ENCODE measurements at places on chromosomes 13 and 19.
A peak's percentile ranks its signal among the peaks of the same experiment; 100 is the strongest.

GRCh38 chr13:93345024-93345423 is 118.4 kb downstream of the GPC6 start:
- DNase-seq, result no peak

- DNase-seq, result no peak
Measured at GRCh38 chr19:58498316-58499020, 13.3 kb downstream of the SLC27A5 start.

DNA sequence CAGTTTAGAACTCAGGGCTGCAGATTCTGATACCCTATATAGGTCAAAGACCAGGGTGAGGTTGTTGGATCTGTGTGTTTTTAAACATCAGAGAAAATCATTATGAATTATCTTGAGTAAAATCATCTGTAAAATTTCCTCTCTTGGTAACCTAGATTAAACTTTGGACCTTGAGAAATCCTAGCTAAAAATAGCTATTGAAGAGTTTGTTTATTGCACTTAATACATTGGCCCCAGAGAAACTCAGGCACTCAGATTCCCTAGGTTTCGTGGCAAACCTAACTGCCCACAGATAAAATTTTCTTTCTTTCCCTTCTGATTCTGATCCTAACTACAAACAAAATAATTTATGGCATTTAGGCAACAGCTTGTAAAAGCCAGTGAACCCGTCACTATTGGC is 102.3 kb downstream of the GPC6 start:
- DNase-seq, result no peak

GRCh38 chr19:5994405-5995165 is 16.6 kb upstream of the RANBP3 start:
- DNase-seq, result no peak

DNA sequence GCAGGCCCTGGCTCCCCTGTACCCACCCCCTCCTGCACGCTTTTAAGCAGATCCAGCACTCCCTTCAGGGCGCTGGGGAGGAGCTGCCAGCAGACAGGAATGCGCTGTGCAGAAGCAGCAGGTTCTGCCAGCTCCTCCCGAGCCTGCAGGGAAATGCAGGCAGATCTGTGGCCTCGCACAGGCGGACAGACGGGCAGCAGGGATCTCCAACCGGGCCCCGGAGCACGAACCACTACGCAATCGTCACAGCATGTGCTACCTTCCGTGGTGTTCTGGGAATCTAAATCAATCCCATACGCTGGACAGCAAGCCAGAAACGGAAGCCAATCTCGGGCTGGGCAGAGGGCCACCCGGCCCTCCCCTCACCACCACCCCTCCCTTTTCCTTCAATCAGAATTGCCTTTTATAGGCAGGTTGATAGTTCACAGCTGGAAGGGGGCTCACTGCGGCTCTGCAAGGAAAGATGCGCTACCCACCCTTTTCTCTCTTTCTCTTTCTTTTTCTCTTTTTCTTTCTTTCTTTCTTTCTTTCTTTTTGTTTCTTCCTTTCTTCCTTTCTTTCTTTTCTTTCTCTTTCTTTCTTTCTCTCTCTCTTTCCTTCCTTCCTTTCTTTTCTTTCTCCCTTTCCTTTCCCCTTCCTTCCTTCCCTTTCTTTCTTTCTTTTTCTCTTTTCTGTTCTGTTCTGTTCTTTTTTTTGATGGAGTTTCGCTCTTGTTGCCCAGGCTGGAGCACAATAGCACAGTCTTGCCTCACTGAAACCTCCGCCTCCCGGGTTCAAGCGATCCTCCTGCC is 99.9 kb downstream of the GNG7 start:
- no peak for DNase-seq

- DNase-seq, result no peak
Measured at GRCh38 chr13:106143392-106143791, 392.1 kb downstream of the EFNB2 start.

DNA sequence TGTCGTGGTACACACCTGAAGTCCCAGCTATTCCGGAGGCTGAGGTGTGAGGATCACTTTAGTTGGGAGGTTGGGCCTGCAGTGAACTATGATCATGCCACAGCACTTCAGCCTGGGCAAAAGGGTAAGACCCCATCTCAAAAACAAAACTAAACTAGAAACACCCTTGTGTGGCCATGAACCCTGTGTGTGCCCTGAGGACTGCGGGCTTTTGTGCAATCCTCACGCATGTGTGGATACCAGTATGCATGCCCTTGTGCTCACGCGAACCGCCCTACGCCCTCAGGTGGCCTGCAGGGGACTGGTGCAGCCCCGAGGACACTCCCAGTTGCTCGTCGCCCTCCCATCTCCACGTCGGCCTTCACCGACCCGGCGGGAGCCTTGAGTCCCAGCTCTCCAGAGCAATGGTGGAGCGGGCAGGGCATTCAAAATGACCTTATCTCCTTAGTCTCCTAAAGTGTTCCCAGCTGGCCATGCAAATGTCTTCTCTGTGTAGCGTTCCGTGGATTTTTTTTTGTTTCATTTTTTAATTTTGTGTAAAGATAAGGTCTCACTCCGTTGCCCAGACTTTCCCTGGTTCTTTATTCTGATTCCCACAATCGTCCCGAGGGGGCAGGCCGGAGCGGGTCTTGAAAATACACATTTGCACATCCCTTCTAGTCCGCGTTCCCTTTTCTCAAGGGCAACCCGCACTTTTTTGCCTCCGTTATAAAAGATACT is 868 bp upstream of the EGLN2 start:
- peak; percentile 66 for DNase-seq

DNA sequence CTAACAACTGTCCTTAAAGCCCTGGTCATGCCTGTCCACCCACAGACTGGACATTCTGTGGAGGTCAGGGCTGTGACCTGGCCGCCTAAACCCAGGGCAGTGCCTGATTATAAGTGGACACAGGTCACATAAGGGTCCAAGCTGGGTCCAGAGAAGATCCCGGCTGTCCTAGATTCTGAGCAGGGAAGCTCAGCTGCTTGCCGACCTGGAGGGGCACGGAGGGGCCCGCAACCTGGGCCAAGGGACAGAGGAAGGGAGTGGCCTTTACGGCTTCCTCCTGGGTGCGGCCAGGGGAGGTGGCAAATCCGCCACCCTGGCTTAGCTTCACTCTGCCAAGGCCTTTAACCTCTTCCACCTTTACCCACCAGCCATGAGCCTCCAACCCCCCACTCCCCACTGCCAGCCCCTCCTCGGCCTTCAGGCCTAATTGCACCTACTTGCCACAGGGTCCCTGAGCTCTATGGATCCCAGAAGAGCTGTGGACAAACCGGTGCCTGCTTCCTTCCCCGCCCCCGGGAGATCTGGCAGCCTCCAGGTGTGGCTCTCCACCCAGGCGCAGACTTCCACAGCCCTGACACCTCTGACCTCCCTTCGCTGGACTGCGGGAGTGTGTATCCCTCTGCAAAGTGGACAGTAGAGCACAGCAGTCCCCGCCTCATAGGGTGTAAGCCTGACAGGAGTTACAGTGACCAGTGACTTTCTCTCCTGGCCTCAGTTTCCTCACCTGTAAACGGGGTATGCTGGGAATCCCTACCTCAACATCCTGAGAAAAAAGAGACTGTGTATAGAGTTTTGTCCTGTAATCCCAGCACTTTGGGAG is 1.7 kb downstream of the CD320 start:
- DNase-seq, result peak; percentile 16

DNA sequence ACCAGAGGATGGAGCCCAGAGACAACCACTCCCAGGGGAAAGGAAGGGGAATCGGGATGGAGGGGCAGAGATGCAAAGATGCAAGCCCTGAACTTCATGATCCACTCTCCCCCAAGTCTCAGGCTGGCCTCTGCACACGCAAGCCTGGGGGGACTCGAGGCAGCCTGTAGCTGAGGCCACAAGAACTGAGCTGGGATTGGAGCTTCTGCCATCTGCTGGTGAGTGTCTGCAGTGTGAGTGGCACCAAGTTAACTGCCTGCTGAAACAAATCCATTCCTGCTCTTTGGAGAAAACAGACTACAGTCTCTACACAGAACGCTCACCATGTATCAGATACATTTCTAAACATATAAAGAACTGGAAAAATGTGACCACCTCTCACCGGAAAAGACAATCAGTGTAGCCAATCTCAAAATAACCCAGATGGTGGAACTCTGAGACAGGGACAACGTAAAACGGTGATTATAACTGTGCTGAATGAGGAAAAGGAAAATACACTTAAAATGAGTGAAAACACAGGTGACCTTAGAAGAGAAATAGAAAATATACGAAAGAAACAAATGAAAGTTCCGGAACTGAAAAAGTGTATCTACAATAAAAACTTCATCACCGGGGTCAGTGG is 62.1 kb downstream of the KLF2 start:
- peak; percentile 54 for DNase-seq

DNA sequence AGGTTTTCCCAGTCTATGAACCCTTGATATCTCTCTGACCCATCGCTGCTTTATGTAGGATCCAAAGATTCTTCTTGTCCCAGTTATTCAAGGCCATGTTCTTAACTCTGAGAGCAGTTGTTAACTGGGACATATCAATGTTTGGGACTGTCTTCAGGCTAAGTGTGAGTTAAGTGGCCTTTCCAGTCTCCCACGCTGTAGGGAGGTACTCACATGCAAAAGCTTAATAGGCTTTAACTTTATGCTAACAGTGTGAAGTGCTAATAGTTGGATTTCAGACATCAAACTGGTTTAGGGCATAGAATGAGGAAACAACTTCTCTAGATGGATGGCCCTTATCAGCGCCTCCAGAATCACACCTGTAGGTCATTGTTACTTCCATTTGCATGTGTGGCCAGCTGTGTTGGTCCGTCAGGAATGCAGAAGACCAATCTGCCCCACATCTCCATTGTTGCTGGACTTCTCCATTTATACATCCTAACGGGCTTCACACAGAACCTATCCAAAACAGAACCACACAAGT is 104.7 kb upstream of the MBNL2 start:
- no peak for DNase-seq

DNA sequence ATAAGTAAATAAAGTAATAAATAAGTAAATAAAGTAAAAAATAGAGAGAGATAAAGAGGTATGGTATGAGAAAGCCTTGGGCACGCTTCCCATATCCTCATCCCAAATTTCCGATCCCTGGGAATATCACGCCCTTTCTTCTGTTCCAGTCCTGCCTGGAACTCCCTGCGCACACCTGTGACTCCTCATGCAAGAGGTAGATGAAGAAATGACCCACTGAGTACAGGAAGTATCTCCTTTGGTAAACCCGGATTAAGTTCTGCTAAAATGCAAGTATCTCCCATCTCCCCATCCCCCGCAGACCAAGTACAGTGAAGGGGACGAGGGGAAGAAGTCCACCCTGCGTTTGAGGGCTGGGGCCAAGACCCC is 399 bp upstream of the ZNF136 start:
- no peak for DNase-seq

DNA sequence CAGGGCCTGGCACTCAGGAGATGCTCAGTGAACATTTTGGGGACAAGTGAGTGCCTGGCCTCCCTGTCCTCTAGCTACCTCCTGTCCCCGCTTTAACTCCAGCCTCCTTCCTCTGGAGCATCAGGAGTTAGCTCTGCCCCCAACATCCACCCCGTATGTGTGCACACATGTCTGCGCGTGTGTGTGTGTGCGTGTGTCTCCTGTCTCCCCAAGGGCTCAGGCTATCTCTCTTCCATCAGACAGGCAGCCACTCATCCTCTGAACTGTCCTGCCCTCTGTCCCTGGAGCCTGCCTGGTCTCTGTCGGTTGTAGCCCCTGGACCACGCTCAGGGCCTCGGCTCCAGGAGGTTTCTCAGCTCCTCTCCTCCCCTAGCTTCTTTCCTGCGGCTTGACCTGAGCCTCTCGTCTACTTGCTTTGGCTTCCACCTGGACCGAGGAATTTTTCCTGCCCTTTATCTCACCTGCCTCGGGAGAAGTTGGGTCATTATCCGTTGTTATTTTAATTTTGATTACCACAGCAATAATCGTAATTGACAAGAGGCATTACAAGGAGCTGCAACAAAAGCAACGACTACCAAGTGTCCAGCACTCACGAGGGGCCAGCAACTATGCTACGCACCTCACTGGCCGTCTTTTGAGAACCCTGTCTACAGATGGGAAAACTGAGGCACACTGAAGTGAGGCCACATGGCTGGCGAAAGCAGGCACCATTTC is 32.0 kb upstream of the ASF1B start:
- no peak for DNase-seq

DNA sequence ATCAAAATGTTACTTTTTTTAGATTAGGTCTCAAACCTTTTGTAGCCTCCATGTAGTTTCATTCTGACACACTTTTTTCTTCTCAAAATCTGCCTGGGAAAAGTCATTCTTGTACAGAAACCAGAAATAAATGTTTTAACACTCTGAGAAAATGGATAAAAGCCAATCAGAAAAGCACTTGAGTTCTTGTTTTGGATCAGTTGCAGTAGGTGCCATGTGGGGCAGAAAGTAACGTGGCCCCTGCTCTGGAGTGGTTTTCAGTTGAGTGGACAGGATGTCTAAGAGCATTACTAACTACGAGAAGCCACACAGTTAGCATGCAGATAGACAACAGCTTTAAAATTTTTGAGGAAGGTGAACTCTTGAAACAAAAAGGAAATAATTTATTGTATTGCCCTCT is 19.1 kb downstream of the GPR183 start:
- peak; percentile 59 for DNase-seq

- DNase-seq, result no peak
Measured at GRCh38 chr13:33524086-33524485, 238.5 kb upstream of the STARD13 start.

DNA sequence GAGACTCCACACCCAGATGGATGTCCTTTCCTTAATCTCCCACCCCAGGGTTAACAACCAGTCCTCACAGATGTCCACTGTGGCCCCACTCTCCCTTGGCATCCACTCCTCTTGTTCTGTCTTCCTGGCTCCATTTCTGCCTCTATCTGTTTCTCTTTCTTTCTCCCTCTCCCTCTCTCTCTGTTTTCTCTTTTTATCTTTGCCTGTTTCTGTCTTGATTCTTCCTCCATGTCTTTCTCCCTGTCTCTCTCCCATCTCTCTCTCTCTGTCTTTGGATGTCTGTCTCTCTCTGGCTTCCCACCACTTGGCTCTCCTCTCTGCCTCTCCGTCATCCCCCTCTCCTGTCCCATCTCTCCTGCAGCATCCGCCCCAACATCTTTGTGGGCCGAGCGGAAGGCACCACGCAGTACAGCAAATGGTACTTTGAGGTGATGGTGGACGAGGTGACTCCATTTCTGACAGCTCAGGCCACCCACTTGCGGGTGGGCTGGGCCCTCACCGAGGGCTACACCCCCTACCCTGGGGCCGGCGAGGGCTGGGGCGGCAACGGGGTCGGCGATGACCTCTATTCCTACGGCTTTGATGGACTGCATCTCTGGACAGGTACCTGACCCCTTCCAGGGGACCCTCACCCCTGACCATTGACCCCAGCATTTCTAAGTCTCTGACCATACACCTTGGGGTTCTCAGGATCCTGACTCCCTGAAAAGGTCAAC is 24.4 kb downstream of the RYR1 start:
- no peak for DNase-seq

- no peak for DNase-seq
Measured at GRCh38 chr13:29513002-29513980, 82.2 kb downstream of the SLC7A1 start.

All from stimulated activated CD4-positive, alpha-beta T cell treated with anti-CD3 and anti-CD28 coated beads, Interleukin-2, amount 100 ng/mL, for 24 hours (primary cell).